ENCODE measurements at places on chromosomes 6 and 20.

- DNase-seq: no peak
These were observed 62.2 kb downstream of the MYLK4 start for GRCh38 chr6:2688401-2689064.

DNA sequence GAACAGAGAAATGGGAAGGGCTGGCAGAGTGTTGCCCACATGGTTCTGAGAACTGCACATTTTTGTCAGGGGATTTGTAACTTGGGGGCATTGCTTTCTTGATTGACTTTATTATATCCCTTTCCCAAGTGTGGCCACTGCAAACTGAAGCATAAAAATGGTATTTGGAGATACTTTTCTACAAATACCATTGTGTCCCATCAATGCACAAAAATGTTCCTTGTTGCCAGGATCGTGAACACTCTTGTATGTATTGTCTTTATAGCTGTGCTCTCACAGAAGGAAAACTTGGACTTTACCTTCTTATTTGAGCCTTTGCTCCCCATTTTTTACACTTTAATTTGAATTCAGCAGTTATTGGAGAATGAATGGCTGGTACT lies 57.1 kb upstream of the C20orf144 start:
- DNase-seq: no peak

DNA sequence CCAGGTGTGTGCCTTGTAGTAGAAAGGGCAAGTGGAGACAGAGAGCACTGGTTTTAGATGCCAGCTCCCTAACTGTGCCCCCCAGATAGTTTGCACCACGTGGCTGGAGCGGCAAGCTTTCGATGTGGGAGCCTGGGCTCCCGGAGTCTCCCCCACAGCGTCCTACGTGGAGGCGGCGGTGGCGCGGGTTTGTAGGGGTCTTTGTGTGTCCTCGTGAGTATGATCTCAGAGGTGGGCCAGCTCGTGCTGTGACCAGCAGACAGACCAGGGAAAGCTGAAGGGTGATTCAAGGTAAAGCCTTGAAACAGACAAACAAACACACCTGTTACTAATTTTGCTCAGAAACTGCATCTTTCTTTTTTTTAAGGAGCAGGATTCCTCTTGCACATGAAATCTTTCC lies 5.6 kb upstream of the KCNK16 start:
- no peak for DNase-seq

GRCh38 chr20:62366370-62367135 lies 559 bp downstream of the LAMA5 start:
- no peak for DNase-seq

GRCh38 chr6:160455541-160456213 lies 107.5 kb downstream of the SLC22A3 start:
- DNase-seq: peak; percentile 85

- no peak for DNase-seq
These were observed 35.9 kb upstream of the PRL start for GRCh38 chr6:22332711-22333110.

DNA sequence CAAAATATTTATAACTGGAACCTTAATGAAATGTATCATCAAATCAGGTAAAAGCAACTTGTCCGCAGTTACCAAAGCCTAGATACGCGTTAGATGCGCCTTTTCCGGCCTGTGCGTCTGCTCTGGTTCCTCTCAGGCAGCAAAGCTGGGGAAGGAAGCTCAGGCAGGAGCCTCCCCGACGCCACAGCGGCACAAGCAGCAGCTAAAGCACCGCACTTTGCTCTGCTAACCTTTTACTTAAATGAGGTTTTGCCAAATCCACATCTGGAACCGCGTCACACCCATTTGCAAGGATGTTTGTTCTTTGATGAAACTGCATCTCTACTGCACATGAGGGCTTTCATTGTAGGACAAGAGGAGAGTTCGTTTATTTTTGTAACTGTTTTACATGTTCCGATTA lies 36.8 kb downstream of the THBS2 start:
- no peak for DNase-seq

- DNase-seq: peak; percentile 69
These were observed 20.8 kb upstream of the HCK start for GRCh38 chr20:32031007-32031958.

DNA sequence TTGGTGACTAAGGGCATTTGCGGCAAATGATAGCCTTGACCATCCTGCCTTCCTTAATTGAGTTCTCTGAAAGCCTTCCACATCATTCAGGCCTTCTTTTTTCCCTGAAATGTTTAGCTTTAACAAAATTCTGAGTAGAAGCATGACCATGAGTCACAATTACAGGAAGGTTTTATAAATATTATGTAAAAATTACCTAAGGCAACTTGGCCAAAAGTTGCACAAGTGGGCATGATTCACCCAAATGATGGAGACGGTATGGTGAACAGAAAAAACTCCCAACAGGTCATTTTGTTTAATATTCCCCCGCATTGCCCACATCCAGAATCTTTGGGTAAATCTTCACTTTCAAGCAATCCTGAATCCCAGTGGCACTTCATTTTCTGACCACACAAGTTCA lies 37.0 kb downstream of the MC3R start:
- no peak for DNase-seq

DNA sequence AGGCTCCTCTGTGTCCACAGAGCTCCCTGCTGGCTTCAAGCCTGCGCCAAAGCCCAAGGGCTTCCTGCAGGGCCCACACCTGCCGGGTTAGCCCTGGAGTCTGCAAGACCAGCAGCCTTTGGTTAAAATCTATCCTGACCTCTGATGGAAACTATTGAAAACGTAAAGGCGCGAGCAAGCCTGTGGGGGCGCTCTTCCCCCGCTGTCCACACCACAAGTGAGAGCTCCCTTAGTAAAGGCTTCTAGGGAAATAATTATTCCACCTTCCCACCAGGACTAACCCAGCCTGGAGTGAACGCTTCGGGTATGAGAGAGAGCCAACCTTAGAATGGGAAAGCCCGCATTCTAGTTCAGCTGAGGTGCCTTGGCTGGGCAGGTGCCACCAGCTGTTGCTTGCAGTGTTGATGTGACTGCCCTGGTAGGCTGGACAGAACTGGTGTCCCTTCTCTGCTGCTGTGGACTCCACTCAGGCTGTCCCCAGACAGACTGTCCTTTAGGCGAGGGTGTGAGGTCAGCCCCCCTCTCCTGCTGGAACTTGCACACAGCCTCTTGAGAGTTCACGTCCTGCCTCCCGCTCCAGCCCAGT lies 68.7 kb downstream of the SYTL3 start:
- DNase-seq: no peak

DNA sequence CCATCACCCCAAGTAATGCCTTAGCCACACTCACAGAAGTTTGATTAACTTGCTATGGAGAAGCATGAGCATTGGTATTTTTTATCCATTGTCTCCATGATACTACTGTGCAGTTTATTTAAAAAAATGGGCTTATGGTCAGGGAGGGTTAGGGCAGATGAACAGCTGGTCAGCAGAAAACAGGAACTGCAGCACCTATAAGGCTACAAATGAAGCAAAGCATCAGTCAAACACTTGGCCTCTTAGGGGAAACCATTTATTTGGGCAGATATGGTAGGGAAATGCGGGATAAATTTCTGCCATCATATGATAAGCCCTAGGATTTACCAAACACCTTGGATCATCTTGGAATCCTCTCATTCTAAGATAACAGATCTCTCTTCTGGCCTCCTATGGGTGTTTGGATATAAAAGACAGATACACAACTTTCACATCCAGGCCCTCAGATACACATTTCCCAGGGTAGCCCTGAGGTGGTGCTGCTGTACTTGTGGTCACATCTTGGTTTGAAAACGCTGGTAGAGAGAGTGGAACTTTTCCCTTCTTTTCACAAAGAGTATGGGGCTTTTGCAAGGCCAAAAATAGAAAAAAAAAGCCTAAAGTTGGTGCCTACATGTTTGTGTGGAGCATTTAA lies 42.8 kb upstream of the AHI1 start:
- no peak for DNase-seq

DNA sequence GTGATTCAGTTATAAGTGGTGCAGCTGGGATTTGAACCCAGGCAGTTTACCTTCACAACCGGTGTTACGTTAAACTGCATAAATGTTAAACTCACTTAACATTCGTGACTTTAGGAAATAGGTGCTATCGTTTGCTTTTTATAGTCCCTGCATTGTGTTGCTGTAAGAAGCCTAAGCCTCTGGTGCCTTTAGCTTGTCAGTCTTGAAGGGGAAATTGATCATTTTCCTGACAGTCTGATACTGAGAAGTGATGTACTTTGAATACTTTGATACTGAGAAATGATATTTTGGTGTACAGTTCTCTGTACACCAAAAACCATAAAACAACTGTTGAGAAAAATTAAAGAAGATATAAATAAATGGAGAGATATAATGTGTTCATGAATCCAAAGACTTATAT lies 52.5 kb upstream of the NEDD9 start:
- DNase-seq: no peak

- no peak for DNase-seq
These were observed 107.8 kb upstream of the MANEA start for GRCh38 chr6:95469511-95469910.

DNA sequence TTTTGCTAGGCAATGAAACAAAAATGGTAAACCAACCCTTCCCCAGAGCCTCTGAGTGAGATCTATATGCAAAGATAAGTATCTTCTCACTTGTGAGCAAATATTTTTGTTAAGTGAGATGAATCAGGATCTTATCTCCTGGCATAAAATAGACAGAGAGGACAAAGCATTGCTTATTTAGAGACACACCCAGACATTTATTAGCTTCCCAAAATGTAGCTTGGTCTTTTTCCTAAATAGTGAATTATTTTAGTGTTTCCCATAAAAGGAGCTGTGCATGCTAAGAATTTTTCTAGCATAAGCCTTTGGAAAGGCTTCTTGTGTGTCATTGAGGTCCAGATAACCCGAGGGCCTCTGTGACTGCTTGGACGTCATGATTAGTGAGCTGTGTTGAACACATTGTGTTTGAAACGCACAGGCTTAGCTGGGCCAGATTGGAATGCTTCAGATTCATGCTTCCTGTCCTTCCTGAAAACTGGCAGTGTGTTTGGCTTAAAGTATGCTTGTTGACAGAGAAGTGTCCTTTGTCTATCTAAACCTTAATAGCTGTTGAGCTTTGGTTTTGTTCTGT lies 16.5 kb downstream of the MTHFD1L start:
- no peak for DNase-seq

GRCh38 chr20:24764027-24764793 lies 184.9 kb upstream of the CST7 start:
- DNase-seq: no peak

GRCh38 chr20:9040863-9041524 lies 27.9 kb upstream of the PLCB4 start:
- no peak for DNase-seq

DNA sequence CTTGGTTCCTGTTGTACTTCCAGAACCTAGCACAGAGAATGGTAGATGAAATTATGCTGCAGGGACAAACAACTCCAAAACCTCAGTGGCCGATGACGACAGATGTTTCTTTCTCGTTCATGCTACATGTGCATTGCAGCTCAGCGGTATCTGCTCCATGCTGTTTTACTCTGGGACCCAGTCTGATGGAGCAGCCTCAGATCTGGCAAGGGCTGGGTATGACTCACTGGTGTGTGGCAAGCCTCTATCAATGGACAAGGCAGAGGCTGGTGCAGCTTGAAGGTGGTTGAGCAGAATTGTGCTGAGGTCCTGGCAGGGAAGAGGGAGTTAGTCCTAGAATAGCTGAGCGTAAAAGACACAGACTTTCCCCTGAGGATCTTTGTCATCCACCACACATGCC lies 10.3 kb upstream of the BLCAP start:
- no peak for DNase-seq

- no peak for DNase-seq
These were observed 319.6 kb upstream of the QKI start for GRCh38 chr6:163094881-163095280.

DNA sequence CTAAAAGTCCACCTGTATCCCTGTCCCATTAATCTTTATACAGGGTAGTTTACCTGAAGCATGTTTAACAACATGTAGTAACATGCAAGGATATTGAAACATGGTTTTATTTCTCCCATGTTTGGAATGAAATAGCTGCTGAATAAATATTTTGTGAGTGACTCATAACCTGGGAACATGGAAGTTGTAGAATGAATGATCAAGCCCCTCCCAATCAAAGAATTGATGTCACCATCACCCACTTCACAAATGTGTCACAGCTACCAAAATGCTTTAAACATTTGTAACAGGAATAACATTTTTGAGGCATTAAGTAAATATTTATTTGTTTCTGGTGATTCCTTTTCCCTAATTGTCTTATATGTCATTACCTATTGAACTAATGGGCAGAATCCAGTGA lies 58.9 kb upstream of the TNFAIP3 start:
- DNase-seq: no peak

- no peak for DNase-seq
These were observed 128.2 kb downstream of the SASH1 start for GRCh38 chr6:148470606-148471465.

DNA sequence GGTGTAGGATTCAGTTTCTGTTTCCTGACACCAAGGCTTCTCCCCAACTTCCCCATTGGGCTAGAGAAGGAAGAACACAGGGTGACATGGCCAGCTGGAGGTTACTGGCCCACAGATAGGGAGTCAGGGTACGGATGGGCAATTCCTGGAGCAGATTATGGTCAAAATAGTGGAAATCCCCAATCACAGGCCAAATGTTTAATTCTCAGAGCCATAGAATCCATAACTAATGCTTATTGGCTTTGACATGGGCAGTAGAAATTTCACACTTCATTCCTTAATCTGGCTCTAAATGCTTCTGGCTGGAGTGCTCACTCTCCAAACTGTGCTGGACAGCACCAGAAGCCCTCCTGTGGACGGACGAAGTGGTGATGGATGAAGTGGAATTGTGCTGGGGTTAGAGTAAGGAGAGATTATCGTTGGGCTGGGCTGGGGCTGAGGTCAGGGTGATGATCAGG lies 887 bp downstream of the SIGLEC1 start:
- no peak for DNase-seq

- DNase-seq: no peak
These were observed 13.6 kb downstream of the GLP1R start for GRCh38 chr6:39062014-39062740.

DNA sequence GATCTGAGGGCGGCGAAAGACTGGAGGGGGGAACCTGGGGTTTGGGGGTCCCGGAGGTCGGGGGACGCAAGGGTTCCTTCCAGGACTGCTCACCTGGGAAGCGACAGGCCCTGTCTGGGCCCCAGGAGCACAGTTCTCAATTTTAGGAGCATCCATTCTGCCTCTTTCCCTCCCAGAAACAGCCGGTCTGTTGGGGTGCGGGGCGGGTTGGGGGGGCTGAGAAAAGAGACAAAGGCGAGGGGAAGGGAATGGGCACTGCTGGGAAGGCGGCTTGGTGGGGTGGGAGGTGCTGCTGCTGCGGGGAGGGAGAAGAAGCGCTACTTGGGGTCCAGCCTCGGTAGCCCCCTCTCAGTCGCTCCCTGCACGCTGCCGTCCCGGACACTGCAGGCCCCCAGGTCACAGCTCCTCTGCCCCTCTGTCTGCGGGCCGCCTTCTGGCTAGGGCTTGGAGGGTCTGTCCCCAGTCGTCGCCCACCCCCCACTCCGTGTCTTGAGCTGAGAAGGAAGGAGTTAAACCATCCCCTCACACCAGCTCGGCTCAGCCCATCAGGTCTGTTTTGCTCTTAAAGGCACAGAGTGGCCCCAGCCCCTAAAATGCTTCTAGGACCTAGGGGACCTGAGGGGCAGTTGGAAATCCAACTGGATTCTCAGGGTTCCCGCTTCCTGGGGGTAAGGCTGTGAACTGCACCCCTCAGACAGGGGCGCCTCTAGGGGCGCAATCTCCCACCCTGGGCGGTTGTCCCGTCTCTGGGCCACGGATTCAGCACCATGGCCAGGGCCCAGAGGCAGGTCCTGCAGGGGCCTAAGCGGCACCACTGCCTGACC lies 690 bp downstream of the GDAP1L1 start:
- DNase-seq: peak; percentile 56

GRCh38 chr20:36498386-36499179 lies 42.7 kb upstream of the MYL9 start:
- DNase-seq: no peak

- DNase-seq: no peak
These were observed 171.6 kb upstream of the PHACTR1 start for GRCh38 chr6:12544821-12545565.

GRCh38 chr6:111382476-111383294 lies 100.3 kb downstream of the REV3L start:
- DNase-seq: no peak

All from activated T-cell treated with anti-CD3 and anti-CD28 coated beads, Interleukin-2, amount 50 U/mL, for 48 hours (primary cell).